ENCODE measurements at places on chromosomes 12 and 14.
A peak's percentile ranks its signal among the peaks of the same experiment; 100 is the strongest.

DNA sequence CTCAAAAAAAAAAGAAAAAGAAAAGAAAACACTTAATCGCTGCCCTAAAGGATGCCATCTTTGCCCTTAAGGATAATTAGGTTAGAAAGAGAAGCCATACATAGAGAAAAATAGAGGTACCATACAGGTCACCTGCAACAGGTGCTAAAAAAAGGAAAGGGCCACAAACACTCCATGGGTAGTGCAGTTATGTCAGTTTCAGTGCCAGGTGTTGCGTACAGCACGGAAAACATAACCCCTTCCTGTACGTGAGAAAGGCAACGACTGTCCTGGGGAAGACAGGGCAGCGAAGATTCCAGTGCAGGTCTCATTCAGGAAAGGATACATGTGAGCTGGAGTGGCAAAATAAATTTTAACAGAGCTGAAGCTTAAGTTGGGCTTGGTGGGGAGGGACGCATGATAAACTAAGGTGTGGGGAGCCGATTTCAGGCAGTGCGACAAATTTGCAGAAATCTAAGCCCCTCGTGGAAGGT is 553 bp upstream of the DAZAP2 start:
- peak; percentile 28 for DNase-seq

GRCh38 chr12:93111773-93112172 is 182.7 kb upstream of the EEA1 start:
- DNase-seq = no peak

GRCh38 chr14:41285186-41285748 is 321.4 kb upstream of the LRFN5 start:
- DNase-seq = no peak

GRCh38 chr14:103206023-103206481 is 82.8 kb downstream of the TNFAIP2 start:
- no peak for DNase-seq

GRCh38 chr12:112167031-112167461 is 41.7 kb downstream of the TRAFD1 start:
- no peak for DNase-seq

- peak; percentile 92 for DNase-seq
These were observed 15.7 kb downstream of the SIVA1 start for GRCh38 chr14:104768437-104769323.

DNA sequence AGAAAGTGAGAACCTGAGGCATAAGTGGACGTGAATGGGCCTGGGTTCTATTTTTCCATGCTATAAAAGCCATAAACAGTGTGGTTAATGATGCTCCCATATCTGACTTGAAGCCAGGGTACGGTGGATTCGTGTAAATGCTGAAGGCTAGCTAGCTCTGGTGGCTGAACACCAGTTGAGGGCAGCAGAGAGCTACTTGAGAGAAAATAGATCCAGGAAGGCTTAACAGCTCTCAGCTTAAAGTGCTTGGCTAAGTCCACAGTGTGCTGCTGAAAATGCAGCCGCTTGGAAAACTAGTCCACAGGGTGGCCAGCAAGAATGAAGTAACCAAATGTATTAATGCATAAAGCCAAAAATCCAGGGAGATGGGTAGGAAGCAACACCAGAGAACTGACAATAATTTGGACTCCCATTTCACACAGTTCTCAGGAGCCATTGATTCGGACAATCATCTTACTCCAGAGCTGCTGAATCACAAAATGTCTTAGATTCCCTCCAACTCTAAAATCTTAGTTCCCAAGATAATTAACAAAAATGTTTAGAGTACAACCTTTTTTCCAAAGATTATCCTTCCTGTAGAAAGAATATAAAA is 15.0 kb upstream of the FOXG1 start:
- DNase-seq = peak; percentile 39

- no peak for DNase-seq
These were observed 108.3 kb upstream of the CPSF6 start for GRCh38 chr12:69131077-69131476.

DNA sequence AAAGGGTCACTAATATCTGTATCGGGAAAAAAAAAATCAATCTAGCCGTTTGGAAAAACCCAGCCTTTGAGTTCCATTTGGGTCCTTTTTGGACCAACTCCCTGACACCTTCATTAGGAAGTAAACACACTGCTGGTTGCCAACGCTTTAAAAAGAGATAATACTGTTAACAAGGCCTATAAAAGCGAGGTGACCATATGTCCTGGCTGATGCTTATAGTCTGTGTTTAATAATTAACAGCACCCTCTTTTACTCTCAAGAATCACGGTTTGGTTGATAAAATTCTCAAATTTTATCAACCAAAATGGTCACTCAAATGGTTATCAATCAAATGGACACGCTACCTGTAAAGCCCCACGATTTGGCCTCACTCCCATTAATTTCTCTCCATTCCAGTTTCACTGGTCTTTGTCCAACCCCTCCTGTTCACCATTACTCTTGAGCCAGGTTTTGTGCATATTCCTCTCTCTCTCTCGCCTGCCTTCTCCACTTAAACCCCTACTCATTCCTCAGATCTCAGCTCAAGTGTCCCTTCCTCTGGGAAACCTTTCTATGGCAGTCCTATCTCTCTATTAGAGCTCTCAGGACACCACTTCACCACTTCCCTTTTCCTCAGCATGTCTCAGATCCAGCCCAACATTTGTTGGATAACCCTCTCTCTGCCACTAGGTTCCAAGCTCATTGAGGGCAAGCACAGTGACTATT is 9.5 kb downstream of the BTG1 start:
- no peak for DNase-seq

DNA sequence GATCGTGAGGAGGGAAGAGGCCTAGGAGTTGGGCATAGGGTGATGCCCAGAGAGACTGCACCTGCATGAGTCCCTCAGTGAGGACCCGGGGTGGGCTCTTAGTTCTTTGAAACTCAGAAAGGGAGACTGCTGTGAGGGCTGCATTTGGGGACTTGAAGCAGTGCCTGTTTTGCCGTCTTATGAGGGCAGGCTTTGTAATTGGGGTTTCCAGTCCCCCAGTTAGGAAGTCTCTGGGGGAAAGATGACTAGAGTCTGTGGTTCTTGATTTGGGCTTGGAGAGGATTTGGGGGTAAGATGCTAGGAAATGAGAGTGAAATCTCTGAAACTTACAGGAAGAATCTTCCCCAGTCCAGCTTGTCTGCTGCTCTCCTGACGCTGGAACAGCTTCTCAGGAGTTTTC is 99.6 kb downstream of the ARF6 start:
- peak; percentile 18 for DNase-seq

DNA sequence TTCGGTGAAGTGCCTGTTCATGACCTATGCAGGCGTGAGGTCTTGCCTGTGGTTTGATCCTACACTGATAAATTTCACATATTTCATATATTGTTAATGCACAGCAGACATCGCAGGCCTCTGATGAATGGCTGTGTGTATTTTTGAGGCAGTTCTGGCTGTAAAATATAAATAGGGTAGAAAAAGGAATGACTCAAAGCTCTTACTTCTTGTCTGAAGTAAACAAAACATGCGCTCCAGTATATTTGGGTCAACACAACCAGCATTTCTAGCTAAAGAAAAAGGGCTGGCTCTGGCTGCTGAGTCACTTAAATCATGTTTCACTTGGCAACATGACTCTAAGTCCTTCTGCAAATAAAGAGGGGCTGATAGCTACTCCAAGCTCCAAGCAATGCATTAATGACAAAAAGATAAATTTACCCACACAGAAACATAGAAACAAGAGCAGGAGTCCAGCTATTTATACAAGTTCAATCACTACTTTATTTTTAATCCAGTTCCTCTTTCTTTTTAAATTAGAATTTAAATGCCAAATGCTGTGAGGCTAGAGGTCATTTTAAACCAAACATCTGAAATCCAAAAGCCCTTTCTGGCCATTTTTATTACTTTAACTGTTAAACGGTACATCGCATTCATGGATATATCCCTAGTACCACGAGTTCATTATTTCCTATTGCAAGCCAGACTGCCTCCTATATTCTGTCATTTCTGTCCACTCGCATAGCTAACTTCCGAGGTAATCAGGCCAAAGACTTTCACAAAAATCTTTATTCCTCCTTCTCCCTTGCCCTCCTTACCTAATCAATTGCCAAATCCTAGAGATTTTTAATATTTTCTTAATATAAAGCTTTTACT is 54.3 kb upstream of the TMCC3 start:
- DNase-seq = no peak

- no peak for DNase-seq
These were observed 129.7 kb upstream of the GRIP1 start for GRCh38 chr12:66808606-66809005.

DNA sequence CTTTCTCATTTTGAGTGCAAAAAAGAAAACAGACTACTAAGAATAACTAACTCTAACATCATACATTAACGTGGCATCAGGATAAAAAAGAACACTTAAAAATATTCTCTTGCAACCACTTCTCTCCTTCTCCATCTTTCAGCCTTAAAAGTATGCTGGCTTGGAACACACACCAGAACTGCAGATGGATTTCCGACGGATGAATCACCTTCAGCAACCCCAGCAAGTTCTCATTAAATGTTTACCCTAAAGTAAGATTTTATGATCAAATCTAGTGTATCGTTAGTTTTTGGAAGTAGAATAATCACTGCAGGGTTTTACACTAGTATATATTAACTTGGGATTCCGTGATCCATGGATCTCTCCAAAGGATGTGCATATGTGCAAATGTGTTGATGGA is 1.2 kb downstream of the NEK9 start:
- DNase-seq = no peak

- DNase-seq = no peak
These were observed 58.2 kb downstream of the DIO3 start for GRCh38 chr14:101619484-101619883.

DNA sequence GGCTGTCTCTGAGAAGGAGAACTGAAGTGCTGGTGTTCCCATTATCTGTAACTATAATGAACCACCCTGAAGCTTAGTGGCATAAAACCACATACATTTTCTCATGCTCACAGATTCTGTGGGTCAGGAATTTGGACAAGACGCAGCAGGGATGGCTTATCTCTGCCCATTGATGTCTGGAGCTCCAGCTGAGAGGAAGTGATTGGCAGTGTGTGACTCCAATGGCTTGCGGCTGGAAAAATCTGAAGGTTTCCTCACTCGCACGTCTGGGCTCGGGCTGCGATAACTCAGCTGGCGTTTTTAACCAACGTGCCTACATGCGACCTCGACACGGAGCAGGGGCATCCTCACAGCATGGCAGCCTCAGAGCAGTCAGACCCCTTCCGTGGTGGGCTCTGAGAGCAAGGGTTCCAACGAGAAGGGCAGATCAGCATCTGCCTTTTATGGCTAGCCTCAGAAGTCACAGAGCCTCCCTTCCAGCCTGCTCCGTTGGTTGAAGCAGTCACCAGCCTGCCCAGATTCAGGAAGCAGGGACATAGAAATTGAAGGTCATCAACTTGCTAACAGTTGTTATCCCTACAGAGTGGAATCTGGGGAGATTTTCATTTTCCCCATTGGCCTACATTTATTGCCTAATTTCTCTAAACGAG is 143.3 kb upstream of the BCL2L14 start:
- no peak for DNase-seq

GRCh38 chr12:59007620-59008019 is 87.3 kb upstream of the LRIG3 start:
- no peak for DNase-seq

DNA sequence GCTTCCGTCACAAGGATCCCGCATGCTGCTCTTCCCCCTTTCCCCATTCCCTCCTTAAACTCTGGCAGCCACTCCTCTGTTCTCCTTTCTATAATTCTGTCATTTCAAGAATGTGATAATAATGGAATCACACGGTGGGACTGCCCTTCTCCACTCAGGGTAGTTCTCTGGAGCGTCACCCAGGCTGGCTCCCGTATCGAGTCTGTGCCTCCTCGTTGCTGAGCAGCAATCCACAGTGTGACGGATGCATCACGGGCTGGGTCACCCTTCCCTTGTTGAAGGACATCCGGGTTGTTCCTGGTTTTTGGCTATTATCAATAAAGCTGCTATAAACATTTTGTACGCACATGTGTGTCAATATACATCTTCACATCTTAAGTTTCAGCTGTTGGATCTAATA is 5.7 kb upstream of the SYNE3 start:
- no peak for DNase-seq

GRCh38 chr14:43706900-43707299 is 800.2 kb downstream of the FSCB start:
- DNase-seq = no peak

DNA sequence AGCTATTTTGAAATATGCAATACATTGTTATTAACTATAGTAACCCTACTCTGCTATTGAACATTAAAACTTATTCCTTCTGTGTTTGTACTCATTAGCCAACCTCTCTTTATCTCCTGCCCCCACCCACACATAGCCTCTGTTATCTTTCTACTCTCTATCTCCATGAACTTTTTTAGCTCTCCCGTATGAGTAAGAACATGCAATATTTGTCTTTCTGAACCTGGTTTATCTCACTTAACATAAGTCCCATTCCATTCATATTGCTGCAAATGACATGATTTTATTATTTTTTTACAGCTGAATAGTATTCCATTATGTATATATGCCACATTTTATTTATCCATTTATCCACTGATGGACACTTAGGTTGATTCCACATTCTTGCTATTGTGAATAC is 79.0 kb upstream of the AMIGO2 start:
- no peak for DNase-seq

DNA sequence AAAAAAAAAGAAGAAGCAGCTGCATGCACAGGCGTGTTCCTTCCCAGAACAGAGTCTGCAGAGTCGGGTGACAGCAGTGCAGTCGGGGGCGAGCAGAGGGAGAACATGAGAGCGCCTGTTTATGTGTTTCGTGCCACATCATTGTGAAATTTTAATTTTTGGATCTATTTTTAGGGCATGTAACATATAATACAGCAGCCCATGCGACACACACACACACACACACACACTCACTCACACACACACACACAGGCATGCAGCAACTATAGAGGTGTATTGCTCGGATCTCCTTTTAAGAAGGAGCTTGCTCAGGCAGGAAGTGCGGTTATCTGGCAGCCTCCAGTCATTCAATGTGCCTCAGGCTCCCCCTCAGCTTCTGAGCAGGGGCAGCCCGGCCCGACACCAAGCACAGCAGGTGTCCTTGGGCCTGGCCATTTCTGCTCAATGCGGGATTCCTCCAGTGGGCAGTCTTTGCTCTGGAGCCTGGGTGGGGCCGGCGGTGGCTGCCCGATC is 71.8 kb downstream of the ZNF664 start:
- no peak for DNase-seq

DNA sequence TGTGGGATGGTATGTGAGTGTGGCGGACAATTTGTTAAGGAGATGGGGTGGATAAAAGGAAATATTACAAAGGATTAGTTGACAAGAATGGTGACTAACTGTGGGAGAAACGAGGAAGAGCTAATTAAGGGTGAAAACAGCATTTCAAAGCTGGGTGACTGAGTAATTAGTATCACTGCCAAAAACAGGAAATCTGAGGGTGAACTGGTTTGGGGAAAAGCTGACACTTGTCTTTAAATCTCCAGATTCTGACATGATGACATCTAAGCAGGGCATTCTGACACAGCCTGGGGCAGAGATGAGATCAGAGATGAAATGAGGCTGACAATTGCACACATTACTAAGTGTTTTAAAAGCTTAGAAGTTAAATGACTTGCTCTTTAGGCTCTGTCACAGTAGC is 42.4 kb upstream of the CCDC175 start:
- no peak for DNase-seq

DNA sequence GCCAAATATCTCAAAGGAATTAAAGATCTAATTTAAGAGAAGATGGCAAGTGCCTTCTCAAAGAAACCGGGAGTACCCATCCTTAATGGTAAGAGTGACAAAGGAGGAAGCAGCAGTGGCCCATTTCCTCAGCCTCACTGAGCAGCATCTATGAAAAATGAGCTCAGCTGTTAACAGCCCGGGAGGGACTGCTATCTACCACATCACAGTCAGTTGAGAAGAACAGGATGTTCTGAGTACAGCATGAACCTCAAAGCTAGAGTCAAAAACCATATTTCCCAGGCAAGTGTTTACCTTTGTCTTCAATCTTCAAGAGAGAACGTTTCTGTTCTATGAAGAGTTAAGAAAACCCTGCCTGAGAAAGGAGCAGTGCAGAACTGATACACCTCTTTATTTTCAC is 115.0 kb downstream of the BTG1 start:
- peak; percentile 74 for DNase-seq
